Activated naive CD8-positive, alpha-beta T cell treated with anti-CD3 and anti-CD28 coated beads, Interleukin-2, amount 50 U/mL, for 16 hours (primary cell): ENCODE measurements at places on chromosomes 11 and 22.

- DNase-seq = no peak
Measured at GRCh38 chr11:128901653-128902514, 10.7 kb downstream of the KCNJ5 start.

DNA sequence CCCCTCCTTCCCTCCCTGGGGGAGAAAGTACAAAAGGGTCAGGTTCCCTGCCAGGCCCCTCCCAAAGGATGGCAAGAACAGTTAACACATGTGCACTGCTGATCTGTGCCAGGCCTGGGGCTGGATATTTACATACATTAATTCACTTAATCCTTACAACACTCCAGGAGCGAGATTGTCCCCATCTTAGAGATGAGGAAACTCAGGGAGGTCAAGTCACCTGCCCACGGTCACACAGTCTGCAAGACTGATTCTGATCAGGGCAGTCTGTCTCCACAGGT is 36.5 kb downstream of the NECTIN1 start:
- DNase-seq = no peak

DNA sequence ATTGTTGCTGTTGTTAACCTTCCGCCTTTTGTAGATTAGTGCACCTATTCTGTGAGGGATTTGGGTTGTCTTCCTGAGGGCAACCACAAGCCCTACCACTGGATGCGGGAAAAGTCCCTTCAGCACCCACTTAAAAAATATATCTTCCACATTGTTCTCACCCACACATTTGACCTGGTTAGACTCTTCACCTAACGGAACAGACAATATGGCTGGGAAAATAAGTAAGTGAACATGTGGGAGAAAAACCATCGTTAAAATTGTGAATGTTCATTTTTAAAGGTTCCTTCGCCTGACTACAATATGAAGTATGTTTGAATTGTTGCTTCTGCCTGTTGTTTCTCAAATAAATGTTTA is 72.0 kb upstream of the MPEG1 start:
- no peak for DNase-seq

- DNase-seq = no peak
Measured at GRCh38 chr22:44807915-44808690, 55.7 kb downstream of the ARHGAP8 start.

DNA sequence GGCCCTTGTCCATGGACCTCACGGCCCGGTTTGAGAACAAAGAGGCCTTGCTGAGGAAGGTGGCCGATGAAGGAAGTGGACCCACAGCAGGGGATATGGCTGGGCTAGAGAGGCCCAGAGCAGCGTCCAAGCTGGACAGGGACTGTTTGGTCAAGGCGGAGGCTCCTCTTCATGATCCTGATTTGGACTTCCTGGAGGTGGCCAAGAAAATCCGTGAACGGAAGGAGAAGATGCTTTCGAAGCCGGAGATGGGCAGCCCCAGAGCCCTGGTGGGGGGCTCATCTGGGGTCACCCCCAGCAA is 76.3 kb downstream of the KIAA1671 start:
- DNase-seq = no peak

GRCh38 chr11:96827164-96827563 is 437.4 kb downstream of the JRKL start:
- no peak for DNase-seq

GRCh38 chr11:92854952-92855351 is 114.5 kb upstream of the MTNR1B start:
- no peak for DNase-seq
